ENCODE measurements at places on chromosomes 6 and 20.

DNA sequence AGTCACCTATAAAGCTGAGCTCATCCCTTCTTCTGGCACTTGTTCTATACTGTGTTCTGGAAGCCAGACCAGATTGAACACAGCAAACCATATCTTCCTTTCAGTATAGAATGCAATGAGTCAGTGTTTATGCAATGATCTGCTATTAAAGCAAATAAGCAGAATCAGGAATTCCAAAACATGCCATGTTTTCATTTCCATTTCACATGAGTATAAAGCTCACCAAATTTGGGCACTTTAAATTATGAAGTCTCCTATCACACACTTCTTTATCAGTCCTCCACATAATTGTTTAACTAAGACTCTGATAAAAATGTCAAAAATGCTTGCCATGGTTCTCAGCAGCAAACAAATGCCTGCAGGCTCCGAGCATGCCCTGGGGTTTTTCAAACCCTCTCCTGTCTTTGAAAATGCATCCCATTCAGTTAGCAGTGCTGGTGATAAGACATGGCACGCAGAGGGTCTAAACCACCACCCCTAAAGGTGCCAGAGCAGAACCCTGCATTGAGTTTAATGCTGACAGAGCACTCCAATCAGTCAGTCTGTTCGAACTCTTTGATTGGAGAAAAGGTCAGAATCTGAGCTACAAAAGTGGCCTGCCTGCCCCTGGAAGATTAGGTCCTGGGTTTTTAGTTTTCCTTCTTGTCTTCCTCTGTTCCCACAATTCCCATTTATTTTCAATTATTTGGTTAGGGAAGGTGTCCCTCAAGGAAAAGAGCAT lies 234.1 kb downstream of the GMPR start:
- DNase-seq: no peak

GRCh38 chr6:145963216-145964068 lies 716 bp downstream of the SHPRH start:
- DNase-seq: peak; percentile 43

DNA sequence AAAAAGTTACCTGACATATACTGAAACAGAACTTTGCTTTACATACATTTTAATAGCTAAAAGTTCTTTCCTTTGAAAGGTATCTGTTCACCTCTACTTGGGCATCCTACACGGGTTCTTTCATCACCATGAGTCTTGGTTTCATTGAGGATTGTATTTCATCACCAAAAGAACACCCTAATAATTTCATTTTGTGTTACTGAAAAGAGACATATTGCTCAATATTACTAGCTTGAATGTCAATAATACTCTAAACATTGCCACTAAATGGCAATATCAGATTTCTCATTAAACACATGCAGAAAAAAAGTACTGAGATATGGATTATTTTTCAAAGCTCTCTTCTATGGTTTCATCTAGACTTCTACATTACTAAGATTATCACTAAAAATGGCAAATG lies 30.8 kb downstream of the MAN1A1 start:
- no peak for DNase-seq

DNA sequence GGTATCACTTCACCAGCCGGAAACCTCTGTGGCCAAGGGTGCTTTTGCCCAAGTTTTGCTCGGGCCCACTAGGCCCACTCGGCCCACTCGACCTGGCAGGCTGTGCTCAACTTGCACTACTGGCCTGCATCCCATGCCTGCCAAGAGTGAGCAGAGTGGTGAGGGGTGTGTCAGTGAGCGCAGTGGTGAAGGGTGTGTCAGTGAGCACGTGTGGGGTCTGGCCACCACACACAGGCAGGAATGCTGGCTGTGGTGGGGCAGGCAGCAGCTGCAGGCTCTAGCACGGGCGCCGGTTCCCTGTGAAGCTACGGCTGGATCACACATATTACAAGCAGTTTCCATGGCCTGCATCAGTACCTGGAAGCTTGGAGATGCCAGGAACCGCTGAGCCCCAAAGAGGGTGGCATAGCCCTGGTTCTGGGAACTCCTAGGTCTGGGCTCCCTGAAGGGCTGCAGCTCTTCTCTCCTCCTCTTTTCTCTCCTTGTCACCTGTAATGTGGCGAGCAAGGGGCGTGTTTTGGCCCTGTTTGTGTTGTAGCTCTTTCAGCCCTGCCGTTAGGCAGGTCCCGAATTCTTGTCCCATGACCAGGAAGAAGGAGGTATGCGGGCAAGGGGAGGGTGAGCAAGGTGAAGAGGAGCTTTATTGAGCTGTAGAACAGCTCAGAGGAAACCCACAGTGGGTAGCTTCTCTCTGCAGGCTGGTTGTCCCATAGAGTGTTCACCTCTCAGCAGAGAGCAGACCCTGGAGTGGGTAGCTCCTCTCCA lies 51.0 kb upstream of the CLDN20 start:
- DNase-seq: no peak

DNA sequence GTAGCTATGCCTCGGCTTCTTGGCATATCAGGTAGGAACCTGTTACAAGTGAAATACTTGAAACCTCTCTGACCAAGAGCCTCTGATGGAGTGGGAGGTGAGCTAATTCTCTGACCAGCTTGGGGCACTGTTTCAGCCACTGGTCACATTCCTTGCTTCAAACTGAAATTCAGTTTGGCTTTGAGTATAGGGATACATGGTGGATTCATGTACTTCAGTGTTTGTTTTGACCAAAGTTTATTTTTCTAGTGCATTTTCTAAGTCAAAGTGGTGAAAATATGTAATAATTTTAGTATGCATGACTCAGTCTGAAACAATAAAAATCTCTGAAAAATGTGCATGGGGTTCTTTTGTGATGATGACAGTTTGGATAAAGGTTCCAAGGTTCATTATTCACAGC lies 18.6 kb downstream of the TTPAL start:
- no peak for DNase-seq

DNA sequence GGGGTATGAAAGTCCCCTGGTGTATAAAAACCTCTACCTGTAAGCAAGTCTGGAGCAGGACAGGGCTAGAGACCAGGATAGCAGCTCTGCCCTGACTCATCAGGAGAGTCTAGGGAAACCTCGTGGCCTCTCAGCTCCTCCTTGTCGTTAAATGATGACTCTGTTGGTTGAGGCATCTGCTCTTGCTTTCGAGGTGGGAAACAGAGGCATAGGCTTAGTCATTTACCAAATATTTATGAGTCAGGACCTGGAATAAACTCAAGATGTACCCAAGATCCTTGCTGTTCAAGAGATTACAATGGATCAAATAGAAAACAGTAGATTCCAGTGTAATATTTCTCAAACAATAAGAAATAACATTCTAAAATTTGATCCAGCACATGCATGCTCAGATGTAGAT lies 5.5 kb downstream of the MANBAL start:
- no peak for DNase-seq

GRCh38 chr6:169850154-169850553 lies 98.7 kb downstream of the ERMARD start:
- DNase-seq: no peak

DNA sequence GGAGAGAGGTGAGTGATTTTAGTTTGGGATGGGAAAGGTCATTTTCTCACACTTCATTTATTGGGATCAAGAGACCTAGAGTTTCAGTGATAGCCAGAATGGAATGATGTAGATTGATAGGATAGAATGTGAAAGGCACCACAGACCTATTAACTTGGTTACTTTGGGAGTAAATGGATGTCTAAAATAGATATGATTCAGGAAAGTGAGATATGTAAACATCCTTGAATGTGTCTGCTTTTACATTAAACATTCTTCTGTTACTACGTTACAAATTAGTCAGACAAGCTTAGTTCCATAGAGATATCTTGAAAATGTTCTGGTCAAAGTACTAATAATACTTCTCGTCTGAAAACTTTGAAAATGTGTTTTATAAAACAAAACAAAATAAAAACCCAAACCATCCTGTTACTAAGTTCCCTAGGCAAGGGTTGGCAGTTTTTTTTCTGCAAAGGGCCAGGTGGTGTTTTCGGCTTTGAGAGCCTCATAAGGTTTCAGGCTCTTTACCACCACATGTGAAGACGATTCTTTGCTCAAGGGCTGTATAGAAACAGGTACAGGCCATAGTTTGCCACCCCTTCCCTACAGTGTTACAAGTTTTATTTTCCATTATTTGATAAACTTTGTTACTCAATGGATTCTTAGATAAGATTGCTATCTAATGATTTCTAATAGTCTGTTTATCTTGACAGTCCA lies 3.4 kb downstream of the CYB5R4 start:
- DNase-seq: no peak

DNA sequence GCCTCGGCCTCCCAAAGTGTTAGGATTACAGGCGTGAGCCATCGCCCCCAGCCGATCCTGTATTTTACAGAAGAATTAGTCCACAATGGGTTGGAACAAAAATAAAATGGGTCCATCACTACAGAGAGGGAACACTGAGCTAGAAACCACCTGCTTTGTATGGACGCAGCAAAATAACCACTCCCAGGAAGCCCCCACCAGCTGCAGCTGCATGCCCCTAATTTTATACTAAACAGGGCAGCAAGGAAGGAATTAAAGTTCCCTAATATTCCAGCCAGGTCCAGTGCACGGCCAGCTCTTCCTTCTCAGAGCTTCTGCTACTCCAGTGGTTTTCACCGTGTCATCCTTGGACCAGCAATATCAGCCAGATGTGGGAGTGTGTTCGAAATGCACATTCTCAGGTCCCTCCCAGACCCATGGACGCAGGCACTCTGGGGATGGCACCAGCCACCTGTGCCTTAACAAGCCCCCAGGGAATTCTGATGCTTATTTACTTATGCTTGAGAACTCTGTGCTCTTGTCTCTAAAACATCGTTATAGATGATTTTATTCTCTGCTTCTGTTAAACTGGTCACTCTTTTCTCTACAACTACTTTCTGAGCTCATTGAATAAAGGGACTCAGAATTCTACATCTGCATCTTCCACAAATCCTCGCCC lies 189.5 kb upstream of the SLC24A3 start:
- no peak for DNase-seq

- DNase-seq: no peak
Observed at GRCh38 chr20:32510601-32511357, 74.4 kb downstream of the NOL4L start.

- no peak for DNase-seq
Observed at GRCh38 chr6:159359581-159360297, 190.5 kb downstream of the FNDC1 start.
